ENCODE measurements at places on chromosomes 13 and 19. TPM values are rescaled to one million over a fixed set of nuclear protein-coding genes. Genes with fewer than 3 reads are reported as not detected.

The ZSCAN18 gene
- 0.66 TPM for total RNA-seq

The FXYD1 gene
- not detected for total RNA-seq

The COX6B2 gene
- 0.80 TPM for total RNA-seq

The GIPR gene
- 4.8 TPM for total RNA-seq

The PLIN5 gene
- total RNA-seq: 3.3 TPM

The VAV1 gene
- total RNA-seq: 3.2 TPM

The FXYD7 gene
- not detected for total RNA-seq

The TTC9B gene
- 0.17 TPM for total RNA-seq

The VSTM2B gene
- total RNA-seq: not detected

The ZNF439 gene
- total RNA-seq: 2.8 TPM

The CRB3 gene
- total RNA-seq: 71.3 TPM

The GPR180 gene
- total RNA-seq: 3.9 TPM

The DACH1 gene
- not detected for total RNA-seq

The CEACAM20 gene
- not detected for total RNA-seq

The ZNF850 gene
- 1.2 TPM for total RNA-seq

The ADGRE3 gene
- not detected for total RNA-seq

The ZNF30 gene
- total RNA-seq: 2.3 TPM

The KL gene
- total RNA-seq: not detected

The PPM1N gene
- total RNA-seq: 4.7 TPM

The CEACAM18 gene
- total RNA-seq: not detected

The LENG1 gene
- total RNA-seq: 18.8 TPM

The ZNF541 gene
- total RNA-seq: not detected

The CRX gene
- total RNA-seq: not detected

The KRTDAP gene
- total RNA-seq: not detected

The SULT2A1 gene
- not detected for total RNA-seq

The POLR1D gene
- total RNA-seq: 97.2 TPM

The ZNF93 gene
- 0.40 TPM for total RNA-seq

All from PC-3 (cell line).